Osteocyte (in vitro differentiated cells): ENCODE measurements at places on chromosomes 1 and 21.

DNA sequence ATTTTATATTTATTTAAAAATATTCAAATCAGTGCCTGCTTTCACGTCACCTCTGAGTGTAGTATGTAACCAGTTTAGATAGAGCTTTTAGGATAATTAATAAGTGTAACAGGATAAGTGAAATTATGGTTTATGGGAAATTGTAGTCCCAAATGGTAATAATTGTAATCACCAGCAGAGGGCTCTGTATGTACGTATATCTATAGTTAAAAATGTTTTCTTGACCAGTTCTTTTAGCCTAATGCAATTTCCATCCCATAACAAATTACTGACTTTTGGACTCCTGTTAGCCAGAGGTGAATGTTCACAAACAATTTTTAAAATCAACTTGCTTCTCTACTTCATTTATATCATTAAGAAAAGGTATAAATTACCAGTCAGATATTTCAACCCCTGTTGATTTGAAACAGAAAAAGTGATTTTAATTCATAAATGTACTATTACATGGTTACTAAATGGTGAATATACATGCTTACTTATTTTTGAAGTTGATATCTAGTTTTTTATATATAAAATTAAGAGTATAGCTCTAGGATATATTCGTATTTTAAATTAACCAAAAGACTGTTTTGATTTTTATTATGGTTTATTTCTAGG, 25.3 kb downstream of the SLC30A7 start:
- DNase-seq, result no peak

DNA sequence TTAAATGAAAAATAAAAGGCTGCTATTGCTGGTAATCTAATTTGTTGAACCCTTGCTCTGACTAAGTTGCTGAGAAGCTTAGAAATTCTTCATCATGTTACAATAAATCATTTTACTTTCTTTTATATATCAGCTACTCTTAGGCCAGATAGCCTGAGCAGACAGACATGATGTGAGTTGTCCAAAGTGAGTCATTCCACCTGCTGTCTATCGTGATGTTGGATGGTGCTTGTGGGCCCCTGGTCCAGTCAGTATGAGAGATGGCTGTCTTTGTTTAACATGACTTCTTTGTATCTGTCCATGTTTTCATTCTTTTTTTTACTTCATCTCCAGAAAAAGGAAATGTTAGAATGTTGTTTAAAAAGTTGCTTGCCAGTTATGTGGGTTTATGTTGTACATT, 188.8 kb downstream of the ADGRL2 start:
- DNase-seq, result no peak

- DNase-seq, result no peak
Measured at GRCh38 chr1:155321639-155322503, 1.2 kb downstream of the RUSC1 start.

DNA sequence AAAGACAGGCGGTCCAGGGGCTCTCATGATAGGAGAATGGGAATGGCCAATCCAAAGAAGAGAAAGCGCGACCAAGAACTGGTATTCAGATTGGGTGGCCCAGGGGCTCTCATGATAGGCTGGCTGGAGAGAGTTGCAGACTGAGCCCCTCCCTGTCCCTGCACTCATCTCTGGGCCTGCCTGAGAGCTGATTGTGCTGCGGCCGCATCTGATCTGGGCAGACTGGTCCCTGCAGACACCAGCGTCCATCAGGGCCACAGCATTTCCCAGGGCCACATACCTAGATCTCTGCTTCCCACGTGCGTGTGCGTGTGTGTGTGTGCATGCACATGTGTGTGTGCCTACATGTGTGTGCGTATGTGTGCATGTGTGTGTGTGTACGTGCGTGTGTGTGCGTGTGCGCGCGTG, 30.4 kb upstream of the MAN1C1 start:
- DNase-seq, result no peak

DNA sequence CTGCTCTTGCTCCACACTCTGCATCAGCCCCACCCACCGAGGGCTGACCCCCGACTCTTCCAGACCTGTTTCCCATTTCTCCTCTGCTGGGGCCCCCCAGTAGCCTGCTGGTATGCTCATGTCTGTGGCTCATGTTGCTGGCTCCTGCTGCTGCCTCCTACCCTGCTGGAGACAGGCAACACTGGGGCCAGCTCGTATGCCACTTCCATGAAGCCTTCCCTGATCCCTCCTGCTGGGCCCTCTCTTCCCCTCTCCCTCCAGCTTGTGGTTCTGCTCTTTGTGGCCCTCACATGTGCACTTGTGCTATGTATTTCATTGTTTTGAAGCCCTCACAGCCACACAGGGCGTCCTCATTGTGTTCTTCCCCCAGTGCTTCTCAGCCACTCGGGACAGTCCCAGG, 40.5 kb downstream of the CNN3 start:
- DNase-seq, result no peak

DNA sequence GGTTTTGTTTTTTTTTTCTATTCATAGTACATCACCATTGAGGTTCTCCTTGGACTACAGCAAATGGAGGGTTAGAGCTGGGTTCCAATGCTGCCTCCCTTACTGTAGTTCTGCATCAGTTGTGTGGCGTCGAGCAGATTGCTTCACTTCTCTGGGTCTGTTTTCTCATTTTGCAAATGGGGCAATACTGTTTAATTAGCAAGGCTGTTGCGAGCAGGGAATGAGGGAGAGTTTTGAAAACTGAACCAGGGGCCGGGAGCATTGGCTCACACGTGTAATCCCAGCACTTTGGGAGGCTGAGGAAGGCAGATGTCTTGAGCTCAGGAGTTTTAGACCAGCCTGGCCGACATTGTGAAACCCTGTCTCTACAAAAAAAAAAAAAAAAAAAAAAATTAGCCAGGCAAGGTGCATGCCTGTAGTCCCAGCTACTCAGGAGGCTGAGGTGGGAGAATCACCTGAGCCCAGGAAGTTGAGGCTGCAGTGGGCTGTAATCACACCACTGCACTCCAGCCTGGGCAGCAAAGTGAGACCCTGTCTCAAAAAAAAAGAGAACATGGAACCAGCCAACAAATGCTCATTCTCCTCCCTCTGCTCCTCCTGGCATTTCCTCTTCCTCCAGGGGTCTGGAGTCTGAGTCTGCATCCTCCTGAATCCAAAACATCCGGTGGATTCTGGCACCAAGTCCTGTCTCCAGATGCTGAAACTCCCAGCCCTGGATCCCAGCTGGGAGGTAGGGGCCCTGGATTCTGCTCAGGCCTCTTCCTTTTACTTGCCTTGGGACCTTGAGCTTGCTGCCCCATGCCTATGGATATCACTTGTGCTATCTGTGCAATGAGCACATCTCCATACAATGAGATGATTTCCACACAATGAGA, 3.7 kb upstream of the PLOD1 start:
- no peak for DNase-seq

DNA sequence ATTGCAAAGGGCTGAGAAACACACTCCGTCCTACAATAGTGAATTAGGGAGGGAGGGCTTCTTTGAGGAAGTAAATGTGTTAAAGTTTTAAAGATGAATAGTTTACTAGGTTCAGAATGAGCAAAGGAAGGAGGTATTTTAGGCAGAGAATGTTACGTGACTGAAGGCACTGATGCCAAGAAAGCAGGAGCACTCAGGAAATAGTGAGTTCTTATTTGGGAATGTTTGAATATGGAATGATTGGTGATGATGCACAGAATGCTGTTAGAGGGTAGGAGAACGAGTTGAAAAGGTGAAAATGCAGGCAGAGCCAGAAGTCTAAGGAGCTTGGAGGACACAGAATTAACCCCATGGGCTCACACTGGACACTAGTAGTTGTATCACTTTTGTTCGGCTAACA, 108.0 kb downstream of the NRIP1 start:
- no peak for DNase-seq

DNA sequence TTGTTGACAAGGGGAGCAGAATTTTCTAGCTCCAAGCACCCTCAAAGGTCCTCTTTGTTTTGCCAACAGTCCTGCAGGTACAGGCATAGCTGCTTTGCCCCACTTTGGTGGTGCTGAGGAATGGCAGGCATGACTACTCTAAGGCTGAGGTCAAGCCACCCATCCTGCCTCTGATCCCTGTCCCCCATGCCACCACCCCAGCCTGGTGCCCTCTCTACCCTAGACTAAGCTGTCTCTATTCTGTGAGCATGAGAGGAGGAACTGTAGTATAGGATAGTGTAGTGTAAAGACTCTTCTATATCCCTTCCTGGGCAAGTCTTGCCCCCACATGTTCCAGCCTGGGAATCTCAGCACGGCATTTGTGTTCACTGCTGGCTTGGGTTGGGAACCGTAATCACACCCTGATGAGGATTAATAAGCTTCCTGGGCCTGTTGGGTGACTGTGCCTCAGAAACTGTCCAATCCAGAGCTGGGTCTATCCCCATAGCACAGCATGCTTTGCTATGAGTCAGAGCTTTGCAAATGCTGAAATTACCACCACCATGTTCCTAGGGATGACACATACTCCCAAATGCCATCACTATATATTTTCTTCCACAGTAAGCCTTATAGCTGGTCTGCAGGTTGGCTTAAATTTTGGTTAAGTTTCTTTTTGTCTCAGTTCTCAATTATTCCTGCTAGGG, 105.7 kb upstream of the PPP2R5A start:
- no peak for DNase-seq

DNA sequence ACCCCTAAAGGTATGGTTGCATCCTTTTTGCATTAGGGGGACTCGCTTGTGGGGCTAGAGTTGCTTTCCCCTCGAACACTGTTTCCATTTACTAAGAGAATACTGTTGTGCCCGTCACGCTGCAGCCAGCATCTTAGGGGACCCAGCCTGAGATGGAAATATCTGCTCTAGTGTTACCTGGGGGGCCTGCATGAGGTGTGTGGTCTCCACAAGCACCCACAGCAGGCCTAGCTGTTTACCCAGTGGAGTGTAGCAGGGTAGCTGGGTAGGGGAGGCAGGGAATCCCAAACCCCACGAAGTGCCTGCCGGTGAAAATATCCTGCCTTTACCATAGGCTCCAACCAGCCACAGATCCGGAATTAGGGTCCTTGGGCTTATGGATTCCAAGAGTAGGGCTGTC, 303.6 kb downstream of the PTPRU start:
- DNase-seq, result no peak

DNA sequence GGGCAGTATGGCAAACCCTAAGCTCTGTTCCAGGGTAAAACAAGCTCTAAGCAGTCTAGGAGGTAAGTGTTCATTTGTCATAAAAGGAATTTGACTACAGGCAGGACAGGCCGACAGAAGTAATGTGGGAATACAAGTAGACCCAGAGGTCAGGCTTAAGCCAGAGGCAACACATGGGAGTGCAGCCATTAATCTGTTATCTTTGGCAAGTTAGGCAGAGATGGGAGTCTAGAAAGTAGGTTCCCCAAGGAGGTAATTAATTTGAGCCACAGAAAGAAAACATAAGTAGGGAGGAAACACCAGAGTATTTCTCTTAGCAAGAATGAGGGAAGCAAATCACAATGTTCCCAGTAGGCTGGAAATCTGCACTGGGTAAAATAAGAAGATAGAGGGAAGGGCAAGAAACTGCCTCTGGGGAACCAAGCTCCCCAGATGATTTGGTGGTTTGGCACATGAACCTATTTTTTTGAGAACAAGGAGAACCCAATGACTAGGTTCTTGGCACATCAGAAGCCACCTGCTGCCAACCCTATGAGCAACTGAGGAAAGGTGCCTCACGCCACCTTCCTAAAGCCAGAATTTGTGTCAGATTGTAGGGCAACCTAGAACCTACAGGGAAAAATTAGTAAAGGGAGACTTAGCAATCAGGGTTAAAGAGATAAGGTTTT, 636.4 kb upstream of the PLXNA2 start:
- no peak for DNase-seq

DNA sequence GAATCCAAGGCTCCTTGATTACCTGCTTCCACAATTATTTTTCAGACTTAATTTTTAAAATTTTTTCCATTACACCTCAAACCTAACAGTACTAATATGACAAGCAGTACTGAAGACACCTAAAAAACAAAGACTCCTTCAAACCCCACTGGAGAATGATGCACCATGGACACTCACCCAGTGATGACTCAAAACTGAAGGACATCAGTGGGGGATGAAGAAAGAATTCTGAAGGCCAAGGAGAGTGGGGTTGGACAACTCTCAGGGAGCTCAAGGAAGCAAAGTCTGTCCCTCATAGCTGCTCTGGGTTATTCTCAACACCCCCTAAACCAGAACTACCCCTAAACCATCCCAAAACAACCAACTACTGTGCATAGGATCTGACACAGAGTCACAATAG, 2.4 kb upstream of the ARHGAP29 start:
- DNase-seq, result no peak

GRCh38 chr1:150720703-150721102, at the start of gene HORMAD1:
Gene HORMAD1, minus strand, starts transcription at chr1:150720895. Its CDS starts 1,390 bp downstream, at chr1:150719505.
- DNase-seq, result no peak

DNA sequence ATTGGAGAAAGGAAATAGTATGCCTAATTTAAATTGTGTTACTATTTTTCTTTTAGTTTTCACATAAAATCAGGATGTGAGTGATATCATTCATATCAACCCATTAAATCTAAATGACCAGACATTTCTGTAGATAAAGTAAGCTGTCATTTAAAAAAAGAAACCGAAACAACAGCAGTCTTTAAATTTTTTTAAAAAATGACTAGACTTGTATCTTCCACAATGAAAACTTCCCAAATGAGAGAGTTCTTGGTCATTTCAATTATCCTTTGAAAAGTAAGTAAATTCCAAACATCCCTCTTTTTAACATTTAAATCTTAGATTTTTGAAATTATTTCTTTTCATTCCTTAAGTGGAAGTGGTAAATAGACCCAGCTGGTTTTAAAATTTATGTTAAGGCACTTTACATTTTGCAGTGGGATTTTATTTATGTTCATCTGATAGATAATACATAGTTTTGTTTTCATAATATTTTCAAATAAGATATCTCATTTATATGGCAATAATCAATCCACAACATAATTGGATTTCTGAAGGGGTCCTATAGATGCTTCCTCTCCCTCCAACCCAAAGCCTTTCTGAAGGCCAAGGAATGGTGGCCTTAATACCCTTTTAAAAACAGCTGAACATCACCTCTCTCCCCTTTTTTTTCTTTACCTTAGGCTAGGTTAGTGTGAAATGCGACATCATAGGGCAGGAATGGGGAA, 3.1 kb downstream of the FOXD3 start:
- no peak for DNase-seq

DNA sequence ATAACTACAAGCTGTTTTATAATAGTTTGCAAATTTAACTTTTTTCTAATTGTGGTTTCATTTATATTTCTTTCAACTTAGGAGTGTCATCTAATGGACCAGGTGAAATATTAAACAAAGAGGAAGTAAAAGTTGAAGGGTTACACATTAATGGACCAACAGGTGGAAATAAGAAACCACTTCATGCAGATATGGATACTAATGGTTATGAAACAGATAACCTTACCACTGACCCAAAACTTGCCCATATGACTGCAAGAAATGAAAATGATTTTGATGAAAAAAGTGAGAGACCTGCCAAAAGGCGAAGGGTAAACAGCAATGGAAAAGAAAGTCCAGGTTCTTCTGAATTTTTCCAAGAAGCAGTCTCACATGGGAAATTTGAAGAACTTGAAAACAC, 59.7 kb downstream of the MIER1 start:
- no peak for DNase-seq

DNA sequence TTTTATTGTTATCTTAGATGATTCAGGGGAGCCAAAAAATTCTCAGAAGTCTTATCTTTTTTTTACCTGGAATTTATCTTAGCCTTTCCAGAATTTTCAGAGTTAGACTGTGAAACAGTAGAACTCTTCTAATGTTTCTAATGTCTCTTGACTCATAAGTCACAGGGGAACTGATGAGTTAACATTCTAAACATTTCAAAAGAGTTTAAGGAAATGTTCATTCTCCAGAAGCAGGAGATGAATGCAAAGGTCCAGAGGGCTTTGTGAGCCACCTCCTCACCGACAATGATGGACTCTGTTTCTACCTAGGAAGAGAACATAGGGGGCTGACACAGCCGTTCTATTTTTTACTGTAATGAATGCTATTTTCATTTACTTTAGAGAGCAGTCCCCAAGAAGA, 157.5 kb downstream of the BRINP2 start:
- DNase-seq, result no peak
